Suppressor macrophage (primary cell): ENCODE measurements at places on chromosomes 4 and X.
A peak's percentile ranks its signal among the peaks of the same experiment; 100 is the strongest.

DNA sequence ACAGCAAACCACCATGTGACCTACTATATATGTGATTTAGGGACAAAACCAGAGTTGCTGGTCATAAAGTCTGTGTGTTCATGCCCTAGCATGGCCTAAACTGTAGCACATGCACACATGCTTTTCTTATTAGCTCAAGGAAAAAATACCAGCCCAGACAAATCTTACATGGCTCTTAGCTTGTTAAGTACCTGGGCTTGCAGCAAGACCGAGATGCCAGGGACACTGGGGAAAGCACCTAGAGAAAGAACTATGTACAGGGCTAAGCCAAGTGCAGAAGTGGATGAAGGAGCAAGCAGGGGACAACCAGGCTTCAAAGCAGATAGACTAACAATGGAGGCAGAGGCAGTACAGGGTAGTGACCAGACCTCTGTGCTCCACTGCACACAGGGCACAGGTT is 3.4 kb upstream of the GABRE start:
- no peak for DNase-seq

GRCh38 chr4:23374259-23374658 is 515.6 kb downstream of the PPARGC1A start:
- DNase-seq, result no peak

DNA sequence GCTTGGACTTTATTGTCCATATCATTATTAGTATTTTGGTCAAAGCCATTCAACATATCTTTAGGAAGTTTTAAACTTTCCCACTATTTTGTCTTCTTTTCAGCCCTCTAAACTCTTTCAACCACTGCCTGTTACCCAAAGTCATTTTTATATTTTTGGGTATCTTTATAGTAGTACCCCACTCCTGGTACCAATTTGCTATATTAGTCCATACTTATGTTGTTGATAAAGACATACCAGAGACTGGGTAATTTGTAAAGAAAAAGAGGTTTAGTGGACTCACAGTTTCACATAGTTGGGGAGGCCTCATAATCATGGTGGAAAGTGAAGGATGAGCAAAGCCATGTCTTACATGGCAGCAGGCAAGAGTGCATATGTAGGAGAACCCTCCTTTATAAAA is 271.4 kb downstream of the KLHL4 start:
- DNase-seq, result no peak

DNA sequence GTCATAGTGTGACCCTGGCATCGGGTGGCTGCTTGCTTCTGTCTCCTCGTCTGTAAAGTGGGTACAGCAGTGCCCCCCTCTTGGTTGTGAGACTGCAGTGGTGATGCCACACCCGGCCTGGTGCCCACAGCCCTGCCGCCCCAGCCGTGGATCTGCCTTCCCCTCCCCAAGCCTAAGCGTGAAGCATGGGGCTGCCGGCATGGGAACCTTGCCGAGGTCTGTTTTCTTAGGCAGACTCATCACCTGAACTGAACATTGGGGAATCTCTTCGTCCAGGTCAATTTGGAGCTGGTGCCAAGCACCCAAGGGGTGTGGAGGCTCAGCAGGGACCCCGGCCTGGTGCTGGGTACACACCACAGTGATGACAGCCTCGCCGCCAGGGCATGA is 108.4 kb downstream of the PSAPL1 start:
- DNase-seq, result no peak

GRCh38 chrX:100409610-100410590 is at the start of gene PCDH19:
PCDH19 (minus strand) TSS chrX:100410273; CDS start chrX:100408597, 1,676 bp downstream.
- peak; percentile 14 for DNase-seq

GRCh38 chr4:8916351-8916885 is 44.8 kb upstream of the HMX1 start:
- DNase-seq, result no peak

DNA sequence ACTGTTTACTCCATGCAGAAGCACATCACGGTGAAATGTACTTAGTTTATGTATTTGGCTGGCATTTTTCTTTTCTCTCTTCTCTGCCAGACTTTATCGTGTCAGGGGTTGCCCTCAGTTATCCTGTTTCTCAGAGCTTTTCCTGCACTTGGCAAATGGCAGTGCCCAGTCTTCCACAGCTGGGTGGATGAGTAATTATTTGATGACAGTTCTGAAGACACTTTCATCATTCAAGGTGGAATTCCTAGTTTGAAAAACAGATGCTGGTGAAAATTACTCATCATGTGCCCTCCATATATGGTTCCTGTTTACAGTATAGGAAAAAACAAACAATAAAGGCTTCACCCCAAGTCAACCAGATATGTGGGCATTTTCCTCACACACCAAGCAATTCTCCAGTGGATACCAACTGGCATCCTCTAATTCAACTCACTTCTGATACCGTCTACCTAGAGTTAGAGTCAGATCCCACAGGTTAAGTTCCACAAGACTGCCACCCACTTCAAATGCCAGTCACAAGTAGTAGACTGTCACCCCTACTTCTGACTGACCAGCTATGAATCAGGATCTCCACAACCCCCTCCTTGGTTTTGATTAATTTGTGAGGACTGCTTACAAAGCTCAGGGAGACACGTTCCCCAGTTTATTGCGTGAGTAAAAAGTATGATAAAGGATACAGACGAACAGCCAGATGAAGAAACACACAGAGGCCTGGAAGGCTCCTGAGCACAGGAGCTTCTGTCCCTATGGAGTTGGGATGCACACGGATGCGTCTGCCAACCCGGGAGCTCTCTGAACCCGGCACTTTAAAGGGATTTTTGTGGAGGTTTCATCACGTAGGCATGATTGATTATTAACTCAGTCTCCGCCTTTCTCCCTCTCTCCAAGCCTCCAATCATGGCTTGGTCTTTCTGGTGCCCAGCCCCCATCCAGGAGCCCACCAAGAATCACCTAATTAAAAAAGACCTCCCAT is 72.9 kb downstream of the CLDN34 start:
- DNase-seq, result no peak
